ENCODE measurements at places on chromosomes 6 and 20. TPM values are rescaled to one million over a fixed set of nuclear protein-coding genes. Genes with fewer than 3 reads are reported as not detected.

GRCh38 chr6:1765160-1765903 lies 155.6 kb downstream of the FOXC1 start:
- no peak for DNase-seq

Gene DEFB132
- total RNA-seq, result not detected

DNA sequence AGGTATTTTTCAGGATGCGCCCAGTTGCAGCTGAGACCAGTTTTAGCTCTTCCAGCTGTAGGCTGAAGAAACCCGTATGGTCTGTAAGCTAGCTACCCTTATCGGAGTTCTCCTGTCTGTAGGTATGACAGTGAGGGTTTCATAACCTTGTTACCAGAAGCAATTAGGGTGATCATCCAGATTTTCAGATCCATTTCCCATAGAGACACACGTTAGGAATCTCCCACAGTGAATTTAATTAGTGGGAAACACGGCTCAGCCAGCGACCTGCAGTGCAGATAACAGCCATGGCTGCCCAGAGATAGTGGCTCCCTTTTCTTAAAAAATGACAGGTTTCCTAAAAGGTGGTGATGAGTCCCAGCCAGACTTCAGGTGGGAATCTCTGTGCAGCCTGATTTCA lies 111.1 kb downstream of the BTBD3 start:
- DNase-seq, result no peak

GRCh38 chr20:11912659-11913415 lies 4.9 kb upstream of the BTBD3 start:
- no peak for DNase-seq

All from dermis blood vessel endothelial cell (primary cell).